Thoracic aorta (tissue), 2 donors: ENCODE measurements at places on chromosomes 1 and 21.
A peak's percentile ranks its signal among the peaks of the same experiment; 100 is the strongest.

GRCh38 chr1:11839727-11840705 lies 7.6 kb downstream of the NPPA start:
- peak; percentile 14 for DNase-seq

GRCh38 chr1:204647114-204647804 lies 38.3 kb downstream of the LRRN2 start:
- DNase-seq, result no peak

DNA sequence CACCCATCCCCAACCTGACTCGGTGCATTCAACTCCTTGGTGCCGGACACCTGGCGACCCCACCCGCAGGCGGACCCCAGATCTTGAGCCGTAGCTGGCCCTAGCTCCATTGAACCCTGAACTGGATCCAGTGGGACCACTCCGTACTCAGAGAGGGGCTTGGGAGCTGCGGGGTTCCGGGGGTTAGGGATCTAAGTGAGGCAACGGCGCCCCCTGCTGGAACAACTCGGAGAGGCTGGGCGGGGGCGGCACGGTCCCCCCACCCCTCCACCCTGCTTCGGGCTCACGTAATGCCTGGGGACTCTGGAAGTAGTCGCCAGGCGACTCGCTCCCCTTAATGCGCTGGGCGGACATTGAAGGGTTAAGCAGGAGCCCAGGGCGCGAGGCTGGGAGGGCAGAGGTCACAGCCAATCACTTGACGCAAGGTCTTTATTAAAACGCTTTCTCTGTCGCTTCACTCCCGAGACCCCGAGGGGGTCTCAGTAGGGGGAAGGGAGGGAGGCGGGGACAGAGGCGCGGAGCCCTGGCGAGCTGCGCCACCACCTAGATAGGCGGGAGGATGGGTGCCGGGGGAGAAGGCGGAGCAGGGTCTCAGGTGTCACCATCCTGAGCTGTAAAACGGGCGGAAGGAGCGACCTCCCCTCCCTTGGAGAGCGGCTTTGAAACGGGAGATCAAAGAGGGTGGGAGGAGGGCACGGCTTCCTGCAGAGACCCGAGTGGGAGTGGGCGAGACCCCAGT lies 704 bp upstream of the CRABP2 start:
- DNase-seq, result peak; percentile 28

DNA sequence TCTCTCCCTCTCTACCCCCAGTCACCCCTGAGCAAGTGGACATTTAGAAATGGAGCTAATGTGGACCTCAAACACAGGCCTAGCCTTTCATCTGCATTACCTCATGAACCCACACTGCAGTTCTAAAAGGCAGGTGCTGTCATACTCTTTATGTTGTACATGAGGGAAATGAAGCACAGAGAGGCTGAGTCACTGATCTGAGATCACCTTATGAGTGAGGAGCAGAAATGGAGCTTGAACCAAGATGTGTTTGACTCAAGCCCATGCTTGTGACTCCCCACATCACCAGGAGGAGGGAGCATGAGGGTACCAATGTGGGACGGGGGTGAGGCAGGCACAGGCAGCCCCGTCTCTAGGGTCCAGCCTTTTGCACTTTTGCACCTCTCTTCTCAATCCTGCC lies 702.8 kb downstream of the PTPRU start:
- DNase-seq, result no peak

GRCh38 chr1:201783058-201783457 lies 45.9 kb upstream of the IPO9 start:
- DNase-seq, result no peak

- no peak for DNase-seq
These were observed 246.4 kb downstream of the PBX1 start for GRCh38 chr1:164805399-164805798.

DNA sequence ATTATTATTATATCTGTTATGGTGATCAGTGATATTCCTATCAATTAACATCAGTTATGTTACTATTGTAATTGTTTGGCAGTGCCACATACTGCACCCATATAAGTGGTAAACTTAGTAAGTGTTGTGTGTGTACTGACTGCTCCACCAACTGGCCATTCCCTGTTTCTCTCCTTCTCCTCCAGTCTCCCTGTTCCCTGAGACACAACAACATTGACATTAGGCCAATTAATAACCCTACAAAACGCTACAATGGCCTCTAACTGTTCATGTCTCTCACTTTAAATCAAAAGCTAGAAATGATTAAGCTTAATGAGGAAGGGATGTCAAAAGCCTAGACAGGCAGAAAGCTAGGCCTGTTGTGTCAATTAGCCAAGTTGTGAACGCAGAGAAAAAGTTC lies 6.6 kb upstream of the THRAP3 start:
- no peak for DNase-seq
